Activated gamma-delta T cell treated with Interleukin-2 at 50 U/mL for 16 hours (primary cell): ENCODE measurements at places on chromosomes 2 and 18.

- no peak for DNase-seq
Measured at GRCh38 chr2:99772591-99773331, 282.9 kb upstream of the REV1 start.

- DNase-seq = no peak
Measured at GRCh38 chr2:208674919-208675318, 268.3 kb downstream of the PTH2R start.

DNA sequence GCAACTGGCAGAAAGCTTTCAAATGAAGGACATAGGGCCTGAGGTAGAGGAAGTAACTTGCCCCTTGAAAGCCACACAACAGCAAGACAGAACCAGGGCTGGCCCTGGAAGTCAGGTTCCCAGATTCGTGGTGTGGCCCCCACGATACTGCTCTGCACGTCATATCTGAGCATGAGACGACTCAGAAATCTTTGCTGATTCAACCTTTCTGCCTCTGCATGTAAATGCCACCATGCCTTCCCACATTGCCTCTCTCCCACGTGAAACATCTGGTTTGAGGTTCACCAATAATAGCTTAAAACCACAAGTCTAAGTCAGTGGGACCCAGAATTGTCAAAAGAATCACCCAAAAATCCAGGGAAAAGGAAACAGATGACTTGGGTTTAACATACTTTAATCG lies 214.0 kb upstream of the TRIB2 start:
- no peak for DNase-seq

- no peak for DNase-seq
Measured at GRCh38 chr2:128925631-128926030, 607.0 kb upstream of the HS6ST1 start.

DNA sequence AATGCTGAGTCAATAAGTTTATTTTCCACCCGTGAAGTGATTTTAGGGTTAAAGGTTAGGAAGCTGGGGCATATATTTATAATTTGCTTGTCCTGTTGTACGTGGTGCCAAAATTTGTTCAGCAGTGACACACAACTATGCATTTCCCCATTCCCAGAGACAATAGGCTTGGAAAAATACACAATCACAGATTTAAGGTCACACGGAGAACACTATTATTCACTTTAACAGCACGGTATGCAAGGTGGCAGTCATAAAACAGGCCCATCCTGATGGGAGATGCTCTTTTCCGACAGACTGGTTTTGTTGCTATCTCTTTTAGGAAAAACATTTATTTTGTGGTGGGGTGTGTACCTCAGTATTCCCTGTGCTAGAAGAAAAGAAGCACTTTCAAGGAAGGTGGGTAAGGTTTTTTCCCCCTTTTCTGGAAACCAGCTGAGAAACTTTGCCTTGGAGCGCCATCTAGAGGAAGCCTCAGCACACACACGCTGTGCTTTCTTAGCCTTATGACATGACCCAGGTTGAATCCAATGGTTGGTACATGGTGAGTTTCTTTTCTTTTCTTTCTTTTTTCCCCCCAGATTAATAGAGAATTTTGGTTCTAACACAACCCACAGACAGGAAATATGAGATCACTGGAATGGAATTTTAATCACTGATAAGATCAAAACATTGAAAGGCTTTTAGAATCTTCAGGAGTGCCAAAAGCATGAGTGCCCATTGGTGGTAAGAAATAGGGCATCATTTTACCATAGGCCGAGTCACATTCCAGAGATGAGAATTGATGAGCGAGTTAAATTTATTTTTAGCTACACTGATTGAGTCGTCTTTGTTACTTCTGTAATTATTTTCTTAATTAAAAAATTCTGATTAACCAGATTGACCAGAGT lies 332.1 kb downstream of the AGPS start:
- peak; percentile 20 for DNase-seq

GRCh38 chr2:98577313-98577712 lies 31.0 kb downstream of the COA5 start:
- DNase-seq = no peak

GRCh38 chr18:27004056-27004829 lies 138.7 kb upstream of the AQP4 start:
- no peak for DNase-seq

DNA sequence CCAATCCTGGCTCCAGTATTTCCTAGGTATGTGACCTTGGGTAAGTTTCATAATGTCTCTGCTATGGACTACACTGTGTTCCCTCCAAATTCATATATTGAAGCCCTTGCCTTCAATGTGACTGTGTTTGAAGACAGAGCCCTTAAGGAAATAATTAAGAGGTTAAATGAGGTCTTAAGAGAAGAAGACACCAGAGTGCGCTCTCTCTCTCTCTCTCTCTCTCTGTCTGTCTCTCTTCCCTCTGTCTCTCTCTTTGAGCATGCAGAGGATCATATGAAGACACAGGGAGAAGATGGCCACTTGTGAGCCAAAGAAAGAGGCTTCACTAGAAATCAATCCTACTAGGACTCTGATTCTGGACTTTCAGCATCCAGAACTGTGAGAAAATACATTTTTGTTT lies 52.2 kb downstream of the NXPH2 start:
- no peak for DNase-seq

DNA sequence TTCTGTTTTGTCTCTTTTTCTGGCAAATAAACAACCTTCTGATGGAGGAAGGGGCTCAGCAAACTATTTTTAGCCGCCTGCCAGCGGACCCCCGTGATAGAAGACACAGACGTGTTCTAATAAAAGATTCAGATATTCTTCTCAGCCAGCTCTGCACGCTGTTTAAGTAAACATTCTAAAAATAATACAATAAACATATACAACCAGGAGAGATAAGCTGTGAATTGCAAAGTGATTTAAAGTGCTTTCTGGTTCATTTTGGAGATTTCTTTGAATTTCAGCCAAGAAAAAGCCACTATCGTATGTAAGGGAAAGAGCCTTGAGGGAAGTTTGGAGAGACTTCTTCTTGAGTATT lies 201.3 kb downstream of the EPHA4 start:
- no peak for DNase-seq

DNA sequence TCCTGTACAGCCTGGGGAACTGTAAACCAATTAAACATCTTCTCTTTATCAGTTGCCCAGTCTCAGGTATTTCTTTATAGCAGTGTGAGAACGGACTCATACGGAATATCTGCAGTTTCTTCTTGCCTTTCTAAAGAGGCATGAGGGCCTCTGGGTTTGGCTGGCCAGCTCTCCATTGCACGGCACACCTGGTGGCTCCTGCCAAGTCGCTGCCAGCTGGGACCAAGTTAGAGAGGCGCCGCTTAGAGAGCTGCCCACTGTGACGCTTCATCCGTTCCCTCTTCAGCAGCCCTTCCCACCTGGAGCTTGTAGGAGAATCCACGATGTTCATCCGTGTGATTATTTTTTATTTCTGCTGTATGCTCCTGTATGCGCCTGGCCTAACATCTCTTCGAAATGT lies 195.4 kb downstream of the TWIST2 start:
- no peak for DNase-seq

DNA sequence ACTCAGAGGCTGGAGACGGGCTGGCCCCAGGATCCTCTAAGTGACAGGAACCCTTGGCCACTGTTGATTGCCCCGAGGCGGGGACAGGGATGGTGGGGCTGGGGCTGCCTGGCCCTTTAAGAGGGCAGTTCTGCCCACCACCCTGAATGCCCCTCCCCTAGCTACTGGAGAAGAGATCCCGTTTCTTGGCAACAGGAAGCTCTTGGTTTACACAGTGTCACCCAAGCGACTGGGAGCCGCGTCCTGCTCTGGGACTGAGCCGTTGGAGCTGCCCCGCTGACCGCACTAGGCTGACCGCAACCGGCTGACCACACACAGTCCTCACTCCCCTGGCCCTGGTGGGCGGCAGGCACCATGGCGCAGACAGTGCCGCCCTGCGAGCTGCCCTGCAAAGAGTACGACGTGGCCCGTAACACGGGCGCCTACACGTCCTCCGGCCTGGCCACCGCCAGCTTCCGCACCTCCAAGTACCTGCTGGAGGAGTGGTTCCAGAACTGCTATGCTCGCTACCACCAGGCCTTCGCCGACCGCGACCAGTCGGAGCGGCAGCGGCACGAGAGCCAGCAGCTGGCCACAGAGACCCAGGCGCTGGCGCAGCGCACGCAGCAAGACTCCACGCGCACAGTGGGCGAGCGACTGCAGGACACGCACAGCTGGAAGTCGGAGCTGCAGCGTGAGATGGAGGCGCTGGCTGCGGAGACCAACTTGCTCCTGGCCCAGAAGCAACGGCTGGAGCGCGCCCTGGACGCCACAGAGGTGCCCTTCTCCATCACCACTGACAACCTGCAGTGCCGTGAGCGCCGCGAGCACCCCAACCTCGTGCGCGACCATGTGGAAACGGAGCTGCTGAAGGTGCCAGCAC lies at the start of gene TEKT4:
Gene TEKT4 (plus strand): TSS at position 205 of the 862 bp plus-strand sequence. CDS start 150 bp downstream, at position 355.
- DNase-seq = no peak

DNA sequence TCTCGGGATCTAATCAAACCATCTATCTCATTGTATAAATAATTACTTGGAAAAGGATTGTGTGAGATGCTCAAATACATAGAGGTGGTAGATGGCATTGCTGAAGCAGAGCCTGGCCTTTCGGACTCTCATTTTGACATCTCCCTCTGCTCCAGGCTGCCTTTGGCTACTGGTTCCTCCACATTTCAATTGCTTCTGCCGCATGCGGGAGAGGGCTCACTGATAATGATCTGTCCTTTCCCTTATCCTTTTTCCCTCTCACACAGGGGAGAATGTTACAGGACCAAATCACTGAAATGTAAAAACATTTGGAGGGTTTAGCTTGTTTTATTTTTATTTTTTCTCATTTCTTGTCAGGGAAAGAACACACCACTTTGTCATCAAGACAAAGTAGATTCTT lies 380.6 kb upstream of the UBE2E3 start:
- no peak for DNase-seq

- DNase-seq = no peak
Measured at GRCh38 chr2:12824351-12824777, 107.6 kb downstream of the TRIB2 start.

- DNase-seq = no peak
Measured at GRCh38 chr18:22542406-22542835, 124.7 kb upstream of the CTAGE1 start.

DNA sequence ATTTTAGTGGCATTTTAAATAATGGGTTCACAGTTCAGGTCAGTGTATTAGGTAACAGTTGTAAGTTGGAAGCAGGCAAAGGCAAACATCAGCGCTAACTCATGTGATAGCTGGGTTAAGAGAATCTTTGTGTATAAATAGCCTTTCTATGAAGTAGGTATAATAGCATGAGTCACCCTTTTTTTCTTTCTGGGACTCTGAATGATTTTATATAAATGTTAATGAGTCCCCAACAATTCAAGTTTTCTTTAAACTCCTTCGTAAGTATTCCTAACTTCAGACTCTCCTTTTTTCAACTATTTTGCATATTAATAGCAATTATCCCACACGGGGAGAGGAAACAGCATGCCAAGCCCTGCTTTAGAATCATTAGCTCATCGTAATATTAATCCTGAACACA lies 384.3 kb downstream of the PIK3C3 start:
- DNase-seq = no peak

GRCh38 chr2:46050027-46050426 lies 247.2 kb upstream of the EPAS1 start:
- DNase-seq = no peak

DNA sequence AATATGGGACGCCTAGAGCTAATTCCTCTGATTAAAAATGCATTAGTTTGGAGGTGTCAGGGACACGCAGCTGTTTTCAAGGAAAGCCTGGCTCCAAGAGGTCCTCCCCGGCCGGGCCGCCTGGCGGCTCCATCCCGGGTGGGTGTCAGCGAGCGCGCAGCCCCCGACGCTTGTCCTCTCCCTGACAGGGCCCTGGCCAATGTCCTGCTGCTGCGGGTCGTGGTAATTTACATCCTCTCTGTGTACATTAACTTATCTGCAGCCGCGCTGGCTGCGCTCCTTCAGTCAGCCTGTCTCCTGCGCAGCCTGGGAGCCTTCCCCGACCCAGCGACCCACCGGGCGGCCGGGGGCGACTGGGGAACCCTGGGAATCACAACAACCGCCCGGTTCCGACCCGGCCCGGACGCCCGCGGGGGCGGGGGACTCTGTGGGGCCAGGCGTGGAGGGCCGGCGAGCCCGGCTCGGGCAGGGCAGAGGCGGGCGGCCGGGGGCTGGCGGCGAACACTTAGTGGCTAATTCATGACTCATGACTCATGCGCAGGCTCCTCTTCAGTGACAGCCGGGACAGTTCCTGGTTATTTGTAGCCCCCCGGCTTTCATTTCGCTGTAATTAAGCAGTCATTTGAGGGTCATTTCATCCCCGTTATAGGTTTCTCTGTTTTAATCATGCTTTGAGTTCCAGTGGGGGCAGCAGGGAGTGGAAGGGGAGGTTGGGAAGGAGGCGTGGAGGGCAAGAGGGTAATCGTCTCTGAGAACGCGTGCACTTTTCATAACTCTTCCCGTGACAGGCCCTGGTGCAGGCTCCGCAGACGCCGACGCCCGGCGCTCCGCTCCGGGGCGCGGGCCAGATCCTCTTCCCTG lies 141.9 kb upstream of the CTAGE1 start:
- DNase-seq = peak; percentile 20

DNA sequence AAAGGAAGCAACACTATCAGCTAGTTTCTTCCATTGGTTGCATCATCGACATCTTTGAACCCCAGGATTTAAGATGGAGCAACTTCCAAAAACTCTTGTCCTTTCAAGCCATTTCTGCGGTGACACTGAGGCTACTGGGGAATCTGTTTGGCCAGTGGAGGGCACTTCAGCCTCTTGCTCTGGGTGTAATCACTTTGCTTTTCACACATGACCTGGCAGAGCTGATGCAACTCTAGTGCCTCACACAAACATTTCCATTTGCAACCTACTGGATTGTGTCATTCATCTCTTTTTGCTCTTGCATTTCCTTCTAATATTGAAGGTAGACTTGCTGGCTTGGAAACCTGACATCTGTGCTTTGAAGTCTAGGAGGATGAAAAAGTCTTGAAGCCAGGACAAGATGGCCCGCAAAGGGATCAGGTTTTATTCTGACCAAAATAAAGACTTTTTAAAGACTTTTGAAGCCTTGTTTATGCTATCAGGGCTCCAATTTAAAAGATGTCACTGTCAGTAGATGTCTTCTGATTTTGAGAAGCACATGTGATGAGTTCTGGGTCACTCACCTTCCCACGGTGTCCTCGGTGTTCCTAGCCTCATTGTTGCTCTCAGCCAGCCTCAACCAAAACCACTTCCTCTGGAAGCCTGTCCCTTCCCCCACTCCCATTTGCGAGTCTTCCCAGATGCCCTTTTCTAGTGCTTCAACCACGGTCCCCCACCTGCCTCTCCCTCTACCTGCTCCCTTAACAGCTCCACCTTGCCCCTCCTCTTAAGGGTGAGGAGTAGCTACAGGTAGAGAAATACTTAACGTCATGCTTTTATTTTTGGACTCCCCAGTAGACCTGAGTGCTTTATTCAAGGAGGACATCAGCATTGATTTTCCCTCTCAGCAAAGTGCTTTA lies 69.7 kb upstream of the KCNE4 start:
- no peak for DNase-seq

GRCh38 chr2:114800371-114800770 lies 357.9 kb downstream of the DPP10 start:
- no peak for DNase-seq

DNA sequence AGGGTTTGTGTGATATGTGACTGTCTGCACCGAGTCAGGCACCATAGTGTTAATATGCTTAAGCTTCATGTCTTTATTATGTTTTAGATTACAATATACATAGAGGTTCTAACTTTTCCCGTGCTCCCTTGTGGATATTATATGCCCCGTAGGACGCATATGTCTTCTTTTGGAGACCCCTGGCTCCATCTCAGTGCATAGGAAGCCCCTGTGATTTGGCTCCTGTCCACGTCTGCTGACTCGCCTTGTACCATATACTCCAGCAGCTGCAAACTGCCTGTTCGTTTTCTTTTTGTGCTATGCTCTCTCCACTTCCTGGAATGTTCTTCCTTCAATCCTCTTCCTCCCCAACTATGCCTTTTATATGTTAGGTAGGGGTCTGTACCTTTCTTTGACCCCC lies 110.9 kb downstream of the PTRHD1 start:
- DNase-seq = no peak
